ENCODE measurements at places on chromosomes 12 and 14. TPM values are rescaled to one million over a fixed set of nuclear protein-coding genes. Genes with fewer than 3 reads are reported as not detected.

Gene FSCB
- total RNA-seq = not detected

Gene FOXN3
- total RNA-seq = 88.2 TPM

DNA sequence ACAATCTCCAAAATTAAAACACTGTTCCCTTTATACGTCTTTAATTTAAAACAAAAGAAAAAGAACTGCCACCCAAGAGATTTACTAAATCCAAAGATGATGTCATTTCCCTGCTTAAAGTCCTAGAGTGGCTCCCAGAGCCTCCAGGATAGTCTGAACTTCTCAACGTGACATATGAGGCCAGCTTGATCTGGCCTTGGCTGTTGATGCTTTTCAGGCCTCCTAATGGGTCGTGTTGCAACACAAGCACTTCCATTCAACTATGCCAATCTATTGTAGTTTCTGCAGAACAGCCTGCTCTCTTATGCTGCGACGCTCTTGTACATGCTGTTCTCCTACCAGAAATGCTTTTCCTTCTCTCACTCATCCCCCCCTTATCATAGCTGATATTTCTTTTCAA is 35.7 kb downstream of the LGR5 start:
- H3K36me3 ChIP-seq = no peaks in the 10 kb centered on the region
- H3K27ac ChIP-seq = no peak overlapping the region
- no peaks in the 10 kb centered on the region for H3K4me1 ChIP-seq

Gene KRT83
- not detected for total RNA-seq

GRCh38 chr12:20205854-20206253 is 162.5 kb upstream of the PDE3A start:
- no peak overlapping the region for H3K4me3 ChIP-seq
- no peak overlapping the region for H3K27ac ChIP-seq
- no peak for DNase-seq
- H3K4me1 ChIP-seq = no peaks in the 10 kb centered on the region
- no peaks in the 10 kb centered on the region for H3K27me3 ChIP-seq

- H3K27ac ChIP-seq = no peak overlapping the region
- DNase-seq = no peak
- peaks cover 88% of the 10 kb centered on the region for H3K36me3 ChIP-seq
- no peaks in the 10 kb centered on the region for H3K27me3 ChIP-seq
Observed at GRCh38 chr14:70338550-70338949, 20.9 kb downstream of the COX16 start.

GRCh38 chr14:23512156-23512555 is 39.4 kb downstream of the ZFHX2 start:
- DNase-seq = no peak
- H3K36me3 ChIP-seq = peaks cover 7% of the 10 kb centered on the region
- peaks cover 2% of the 10 kb centered on the region for H3K4me1 ChIP-seq
- no peaks in the 10 kb centered on the region for H3K27me3 ChIP-seq

GRCh38 chr14:92774572-92774971 is 19.5 kb upstream of the GOLGA5 start:
- H3K4me3 ChIP-seq = peak overlapping the region; percentile 4
- H3K36me3 ChIP-seq = no peaks in the 10 kb centered on the region
- no peaks in the 10 kb centered on the region for H3K27me3 ChIP-seq
- peak overlapping the region; percentile 83 for H3K27ac ChIP-seq
- peaks cover 67% of the 10 kb centered on the region for H3K4me1 ChIP-seq

GRCh38 chr12:100544165-100544564 is 29.3 kb upstream of the GAS2L3 start:
- no peaks in the 10 kb centered on the region for H3K27me3 ChIP-seq
- H3K27ac ChIP-seq = no peak overlapping the region
- no peak for DNase-seq
- no peaks in the 10 kb centered on the region for H3K4me1 ChIP-seq
- H3K36me3 ChIP-seq = no peaks in the 10 kb centered on the region

DNA sequence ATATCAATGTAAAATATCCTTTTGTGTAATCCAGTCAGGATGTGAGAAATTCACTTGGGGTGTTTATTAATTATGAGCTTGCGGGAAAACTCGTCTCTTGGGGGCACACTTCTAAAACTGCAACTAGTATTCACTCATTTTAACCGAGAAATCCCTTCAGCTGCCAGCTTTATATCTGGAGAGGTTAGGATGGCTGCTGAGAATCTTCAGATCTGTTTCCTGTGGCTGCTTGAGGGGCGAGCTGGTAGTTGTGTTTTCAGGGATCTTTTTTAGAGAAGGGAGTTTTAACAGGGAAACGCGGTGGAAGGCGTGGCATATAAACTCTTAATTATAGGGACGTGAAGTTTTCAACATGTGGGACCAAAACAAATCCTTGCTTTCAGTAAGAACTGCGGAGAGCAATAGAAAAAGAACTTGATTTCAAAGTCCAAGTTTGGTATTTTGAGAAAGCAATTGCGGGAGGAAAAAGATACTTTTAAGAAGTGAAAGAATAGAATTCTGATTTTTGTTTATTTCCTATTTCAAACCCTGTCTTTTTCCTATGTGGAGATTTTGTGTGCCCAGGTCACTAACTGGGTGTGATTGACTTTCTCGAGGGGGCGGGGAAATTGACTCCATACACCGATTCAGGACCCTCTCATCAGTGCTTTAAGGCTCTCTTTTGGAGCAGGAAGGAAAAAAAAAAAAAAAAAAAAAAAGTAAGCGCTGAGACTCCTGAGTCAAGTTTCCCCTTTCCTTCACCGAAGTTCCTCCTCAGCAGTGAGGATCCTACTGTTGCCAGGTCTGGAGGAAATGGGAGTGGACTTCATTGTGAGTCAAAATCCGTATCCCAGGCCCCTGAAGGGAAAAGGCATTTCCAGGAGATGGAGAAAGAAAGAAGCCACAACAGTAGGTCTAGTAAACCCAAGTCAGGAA is 1.1 kb downstream of the PPFIBP1 start:
- peaks cover 6% of the 10 kb centered on the region for H3K36me3 ChIP-seq
- DNase-seq = no peak
- H3K4me1 ChIP-seq = peaks cover 25% of the 10 kb centered on the region

DNA sequence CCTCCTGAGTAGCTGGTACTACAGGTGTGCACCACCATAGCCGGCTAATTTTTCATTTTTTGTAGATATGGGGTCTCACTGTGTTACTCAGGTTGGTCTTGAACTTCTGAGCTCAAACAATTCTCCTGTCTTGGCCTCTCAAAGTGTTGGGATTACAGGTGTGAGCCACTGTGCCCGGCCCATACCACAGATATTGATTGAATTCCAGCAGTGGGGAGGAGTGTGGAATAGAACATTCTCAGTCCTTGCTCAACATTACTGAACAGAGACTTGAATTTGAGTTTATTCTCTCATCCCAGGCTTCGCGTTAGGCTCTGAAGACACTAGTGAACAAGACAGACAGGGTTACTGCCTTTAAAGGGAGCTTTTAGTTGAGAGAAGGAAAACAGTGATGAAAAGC is 39.6 kb downstream of the PTPN11 start:
- peaks cover under 1% of the 10 kb centered on the region for H3K4me1 ChIP-seq
- H3K27ac ChIP-seq = no peak overlapping the region
- no peaks in the 10 kb centered on the region for H3K27me3 ChIP-seq
- peaks cover 69% of the 10 kb centered on the region for H3K36me3 ChIP-seq
- no peak for DNase-seq

- H3K27ac ChIP-seq = no peak overlapping the region
- H3K4me3 ChIP-seq = no peak overlapping the region
Observed at GRCh38 chr14:87334997-87335685, 657.8 kb downstream of the GALC start.

Gene RAD51AP1
- 5.9 TPM for total RNA-seq

DNA sequence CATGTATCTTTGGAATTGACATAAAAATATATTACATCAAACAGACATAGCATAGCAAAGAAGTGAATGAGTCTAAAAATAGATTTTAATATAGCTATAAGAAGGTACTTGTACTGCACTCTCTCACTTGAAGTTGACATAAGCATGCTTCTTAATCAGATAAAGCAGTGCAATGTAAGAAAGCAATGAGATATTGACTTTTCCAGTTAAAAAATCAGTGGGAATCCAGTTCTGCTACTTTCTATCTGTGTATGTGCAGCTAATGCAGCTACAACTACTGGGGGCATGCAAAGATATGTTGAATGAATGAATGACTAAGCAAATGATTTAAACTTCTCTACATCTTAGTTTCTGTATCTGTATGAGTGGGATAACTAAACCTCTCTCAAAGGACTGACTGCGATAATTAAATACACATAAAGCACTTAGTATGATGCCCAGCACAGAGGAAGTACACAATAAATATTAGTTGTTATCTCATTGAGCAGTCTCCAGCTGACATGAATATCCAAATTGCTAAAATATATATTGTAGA is 10.3 kb downstream of the WASHC3 start:
- no peak for DNase-seq
- peaks cover 24% of the 10 kb centered on the region for H3K4me1 ChIP-seq
- no peak overlapping the region for H3K4me3 ChIP-seq
- H3K27me3 ChIP-seq = no peaks in the 10 kb centered on the region
- H3K36me3 ChIP-seq = peaks cover 68% of the 10 kb centered on the region

Gene DIO3
- total RNA-seq = not detected

DNA sequence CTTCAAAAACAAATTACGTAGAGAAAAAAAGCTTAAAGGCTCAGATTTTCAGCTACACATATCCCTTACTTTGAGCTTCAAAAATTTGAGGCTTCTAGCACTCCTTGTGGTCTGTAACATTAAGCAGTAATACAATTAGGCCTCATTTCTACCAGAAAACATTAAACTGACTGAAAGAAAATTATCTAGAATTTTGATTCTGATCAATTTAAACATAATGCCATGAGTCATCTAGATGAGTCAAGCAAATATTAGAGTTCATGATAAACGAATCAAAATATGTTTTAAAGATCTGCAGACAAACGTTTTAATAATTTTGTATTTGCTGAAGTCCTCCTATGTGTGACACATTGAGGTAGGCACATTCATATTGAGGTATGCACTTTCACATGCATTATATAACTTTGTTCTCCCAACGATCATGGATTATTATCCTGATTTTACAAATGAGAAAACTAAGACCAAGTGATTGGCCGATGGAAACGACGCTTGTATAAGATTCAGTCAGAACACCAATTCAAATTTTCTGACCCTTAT is 4.3 kb downstream of the OSBPL8 start:
- peaks cover 9% of the 10 kb centered on the region for H3K36me3 ChIP-seq
- no peak for DNase-seq
- peaks cover 82% of the 10 kb centered on the region for H3K4me1 ChIP-seq
- H3K27me3 ChIP-seq = no peaks in the 10 kb centered on the region

DNA sequence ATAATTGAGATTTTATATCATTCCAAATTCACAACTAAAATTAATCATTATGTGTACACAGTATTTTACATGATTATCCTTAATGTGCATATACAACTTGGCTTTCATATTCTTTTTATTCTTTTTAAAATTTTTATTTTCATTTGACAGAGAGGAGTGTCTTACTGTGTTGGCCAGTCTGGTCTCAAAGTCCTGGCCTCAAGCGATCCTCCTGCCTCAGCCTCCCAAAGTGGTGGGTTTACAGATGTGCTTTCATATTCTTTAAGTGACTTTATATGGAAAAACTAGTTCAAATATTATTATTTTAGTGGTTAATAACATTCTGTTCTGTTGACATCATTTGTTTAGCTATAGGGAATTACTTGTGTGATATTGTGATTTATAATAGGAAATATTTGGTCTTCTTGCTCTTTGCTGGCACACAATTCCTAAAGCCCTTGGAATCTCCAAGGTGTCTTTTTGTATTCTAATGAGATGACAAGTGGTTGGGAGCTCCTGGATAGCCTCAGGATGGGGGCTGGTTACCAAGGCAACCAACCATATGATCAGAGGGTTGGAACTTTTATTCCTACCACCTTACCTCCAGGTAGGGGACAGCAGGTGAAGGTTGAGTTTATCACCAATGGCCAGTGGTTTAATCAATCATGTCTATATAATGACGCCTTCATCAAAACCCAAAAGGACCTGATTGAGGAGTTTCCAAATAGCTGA is 16.0 kb upstream of the ZNF410 start:
- H3K4me3 ChIP-seq = no peak overlapping the region
- no peaks in the 10 kb centered on the region for H3K27me3 ChIP-seq
- H3K4me1 ChIP-seq = no peaks in the 10 kb centered on the region
- H3K27ac ChIP-seq = no peak overlapping the region
- no peak for DNase-seq

DNA sequence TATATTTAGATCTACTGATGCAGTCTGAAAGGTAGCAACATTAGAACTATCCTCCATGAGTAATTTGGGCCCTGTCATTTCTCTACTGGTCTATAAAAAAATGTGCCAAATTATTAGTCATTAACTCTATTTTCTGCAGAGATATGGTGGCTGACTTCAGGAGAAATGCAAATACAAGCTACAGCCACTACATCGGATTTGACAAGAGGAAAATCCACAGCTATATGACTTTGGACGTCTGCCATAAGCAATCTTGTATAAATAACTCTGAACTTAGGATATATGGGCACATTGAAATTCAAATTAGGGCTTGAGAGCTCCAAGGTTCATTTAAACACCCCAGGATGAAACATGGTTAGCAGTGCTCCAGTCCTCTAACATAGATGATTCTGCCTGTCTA is 983.0 kb upstream of the LRFN5 start:
- H3K4me1 ChIP-seq = no peaks in the 10 kb centered on the region
- no peak overlapping the region for H3K4me3 ChIP-seq
- H3K27ac ChIP-seq = no peak overlapping the region
- DNase-seq = no peak
- no peaks in the 10 kb centered on the region for H3K27me3 ChIP-seq

- H3K27ac ChIP-seq = no peak overlapping the region
- DNase-seq = no peak
- H3K27me3 ChIP-seq = no peaks in the 10 kb centered on the region
- no peak overlapping the region for H3K4me3 ChIP-seq
- H3K4me1 ChIP-seq = no peaks in the 10 kb centered on the region
Observed at GRCh38 chr12:81722004-81722403, 37.1 kb downstream of the PPFIA2 start.

DNA sequence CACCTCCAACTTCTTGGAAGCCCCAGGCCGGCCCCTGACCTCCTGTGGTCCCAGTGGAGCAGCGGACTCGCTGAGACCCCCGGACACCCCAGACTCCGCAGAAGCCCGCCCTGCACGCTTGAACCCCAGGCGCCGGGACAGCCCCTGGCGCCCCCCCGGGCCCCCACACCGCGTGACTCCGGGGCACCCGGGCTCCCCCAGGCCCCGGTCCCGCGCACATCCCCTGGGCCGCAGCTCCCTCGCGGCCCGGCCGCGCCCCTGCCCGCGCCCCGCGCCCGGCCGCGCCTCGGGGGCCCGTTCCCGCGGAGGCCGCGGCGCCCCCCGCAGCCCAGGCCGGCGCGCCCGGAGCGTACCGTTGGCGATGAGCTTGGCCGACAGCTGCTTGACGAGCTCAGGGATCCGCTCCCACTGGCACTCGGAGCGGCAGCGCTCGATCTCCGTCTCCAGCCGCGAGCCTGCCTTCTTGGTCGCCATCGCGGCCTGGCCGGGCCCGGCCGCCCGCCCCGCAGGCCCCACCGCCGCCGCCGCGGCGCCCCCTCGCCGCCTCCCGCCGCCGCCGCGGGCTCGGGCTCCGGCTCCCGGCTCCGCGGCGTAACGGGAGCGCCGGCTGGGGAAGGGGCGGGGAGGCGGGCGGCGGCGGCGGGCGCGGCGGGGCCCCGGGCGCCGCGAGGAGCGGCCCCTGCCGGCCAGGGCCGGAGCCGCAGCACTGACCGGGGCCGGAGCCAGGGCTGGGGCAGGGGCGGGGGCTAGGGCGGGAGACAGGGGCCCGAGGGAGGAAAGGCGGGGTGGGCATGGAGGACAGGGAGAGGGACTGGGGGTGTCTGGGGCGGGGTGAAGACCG is at the start of gene TTC7B:
Gene TTC7B (minus strand): TSS at position 609 of the 841 bp plus-strand sequence. CDS start 135 bp downstream, at position 474.
- H3K36me3 ChIP-seq = no peaks in the 10 kb centered on the region
- H3K27ac ChIP-seq = peak within 1 kb of the TSS; percentile 19
- peak; percentile 50 for DNase-seq
